Activated T-cell treated with anti-CD3 and anti-CD28 coated beads, Interleukin-2, amount 50 U/mL, for 72 hours (primary cell): ENCODE measurements at places on chromosomes 12 and 14.

DNA sequence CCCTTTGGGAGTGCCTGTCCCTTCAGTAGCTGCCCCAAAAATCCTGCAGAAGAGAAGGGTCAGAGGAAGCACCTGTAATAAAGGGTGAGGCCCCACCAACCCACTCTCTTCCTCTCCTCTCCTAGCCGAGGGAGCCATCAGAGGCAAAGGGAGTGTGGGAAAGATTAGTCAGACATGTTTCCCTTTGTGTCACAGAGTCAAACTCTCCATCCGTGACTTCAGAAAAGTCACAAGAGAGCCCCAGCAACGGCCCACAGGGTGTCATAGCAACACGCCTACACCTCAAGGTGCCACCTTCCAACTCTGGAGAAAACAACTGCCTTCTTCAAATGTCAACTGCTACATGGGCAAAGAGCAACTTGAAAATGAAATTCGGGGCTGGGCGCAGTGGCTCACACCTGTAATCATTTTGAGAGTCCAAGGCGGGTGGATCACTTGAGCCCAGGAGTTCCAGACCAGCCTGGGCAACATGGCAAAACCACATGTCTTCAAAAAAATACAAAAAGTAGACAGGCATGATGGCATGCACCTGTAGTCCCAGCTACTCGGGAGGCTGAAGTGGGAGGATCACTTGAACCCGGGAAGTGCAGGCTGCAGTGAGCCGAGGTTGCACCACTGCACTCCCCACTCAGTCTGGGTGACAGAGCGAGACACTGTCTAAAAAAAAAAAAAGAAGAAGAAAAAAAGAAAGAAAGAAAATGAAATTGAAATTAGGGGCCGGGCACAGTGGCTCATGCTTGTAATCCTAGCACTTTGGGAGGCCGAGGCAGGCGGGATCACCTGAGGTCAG is 17.7 kb upstream of the CD27 start:
- peak; percentile 91 for DNase-seq

GRCh38 chr14:94833633-94834032 is 63.7 kb upstream of the GSC start:
- no peak for DNase-seq

- DNase-seq: no peak
These were observed 58.0 kb downstream of the PAPLN start for GRCh38 chr14:73295198-73295796.

GRCh38 chr12:109735825-109736551 is 22.4 kb downstream of the FAM222A start:
- DNase-seq: no peak

DNA sequence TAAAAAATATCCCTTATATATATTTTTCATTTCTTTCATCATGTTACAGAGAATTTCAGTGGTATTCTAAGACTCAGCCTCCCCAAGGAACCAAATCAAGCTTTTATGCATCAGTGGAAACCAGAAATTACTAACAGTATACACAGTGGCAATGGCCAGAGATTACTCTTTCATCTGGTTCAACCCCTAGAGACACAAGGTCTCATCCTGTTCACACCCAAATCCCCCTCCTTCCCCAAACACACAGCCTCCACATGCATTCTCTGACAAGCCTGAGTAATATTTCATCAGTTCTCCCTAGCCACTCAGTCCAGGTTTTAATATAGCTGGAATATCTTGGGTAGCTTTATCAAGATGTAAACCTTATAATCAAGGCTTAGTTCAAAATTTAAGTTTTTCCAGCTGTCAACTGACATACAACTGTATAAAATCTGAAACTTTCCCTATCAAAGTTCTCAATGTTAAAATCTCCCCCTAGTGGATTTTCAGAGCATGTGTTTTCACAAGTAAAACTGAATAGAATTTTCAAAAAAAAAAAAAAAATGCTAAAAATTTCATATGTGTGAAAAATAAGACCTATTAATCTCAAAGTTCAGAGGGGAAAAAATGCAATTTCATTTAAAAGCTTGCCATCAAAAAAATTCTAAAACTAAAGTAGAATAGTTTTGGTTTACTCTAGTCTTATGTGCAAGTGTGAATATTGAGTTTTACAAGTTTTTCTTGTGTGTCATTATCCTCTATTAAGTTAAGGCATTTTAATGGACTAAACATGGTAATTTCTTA is 10.5 kb upstream of the SSTR1 start:
- DNase-seq: no peak

GRCh38 chr12:122184517-122184916 is 1.6 kb downstream of the LRRC43 start:
- DNase-seq: no peak

- no peak for DNase-seq
These were observed 17.7 kb upstream of the GSC start for GRCh38 chr14:94787655-94788054.

- no peak for DNase-seq
These were observed 17.7 kb downstream of the ATP2B1 start for GRCh38 chr12:89690925-89691324.

- DNase-seq: no peak
These were observed 14.1 kb downstream of the P2RX2 start for GRCh38 chr12:132632521-132633228.

GRCh38 chr14:98742001-98742400 is 530.0 kb downstream of the BCL11B start:
- DNase-seq: no peak

- DNase-seq: no peak
These were observed 13.5 kb upstream of the NRDE2 start for GRCh38 chr14:90345239-90345557.

GRCh38 chr14:36105401-36105800 is 71.1 kb downstream of the PTCSC3 start:
- DNase-seq: no peak

GRCh38 chr12:94379479-94380113 is 80.1 kb downstream of the CEP83 start:
- peak; percentile 32 for DNase-seq

DNA sequence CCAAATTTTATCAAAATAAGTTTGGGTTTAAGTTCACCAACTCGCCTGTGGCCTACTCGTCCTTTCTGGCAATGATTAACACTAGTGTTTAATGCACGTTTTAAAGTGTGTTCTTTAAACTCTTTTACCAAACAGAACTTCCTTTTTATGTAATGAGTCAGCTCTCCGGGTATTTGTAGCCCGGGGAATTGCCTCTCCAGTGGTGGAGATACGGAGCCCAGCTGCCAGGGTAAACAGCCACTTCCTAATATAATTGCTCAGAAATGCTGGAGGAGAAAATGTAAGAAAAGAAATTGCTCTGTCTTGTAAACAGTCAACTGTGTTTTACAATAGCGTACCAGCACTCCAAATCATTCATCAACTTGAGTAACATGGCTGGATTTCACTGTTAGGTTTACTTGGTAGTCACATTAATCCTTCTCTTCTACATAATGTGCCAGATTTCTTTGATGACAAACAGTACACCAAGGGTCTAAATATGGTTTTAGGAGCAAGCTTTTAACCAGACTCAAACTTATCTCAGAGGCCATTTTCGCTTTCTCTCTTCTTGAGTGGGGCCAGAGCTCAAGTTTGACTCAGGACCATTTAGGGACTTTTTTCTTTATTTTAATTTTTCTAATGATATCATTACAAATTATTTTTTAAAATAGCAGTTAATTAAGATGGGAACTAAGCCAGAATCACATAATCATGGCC is 101.2 kb upstream of the SLC38A2 start:
- no peak for DNase-seq

GRCh38 chr12:114406984-114407841 is 1.3 kb upstream of the TBX5 start:
- DNase-seq: no peak

DNA sequence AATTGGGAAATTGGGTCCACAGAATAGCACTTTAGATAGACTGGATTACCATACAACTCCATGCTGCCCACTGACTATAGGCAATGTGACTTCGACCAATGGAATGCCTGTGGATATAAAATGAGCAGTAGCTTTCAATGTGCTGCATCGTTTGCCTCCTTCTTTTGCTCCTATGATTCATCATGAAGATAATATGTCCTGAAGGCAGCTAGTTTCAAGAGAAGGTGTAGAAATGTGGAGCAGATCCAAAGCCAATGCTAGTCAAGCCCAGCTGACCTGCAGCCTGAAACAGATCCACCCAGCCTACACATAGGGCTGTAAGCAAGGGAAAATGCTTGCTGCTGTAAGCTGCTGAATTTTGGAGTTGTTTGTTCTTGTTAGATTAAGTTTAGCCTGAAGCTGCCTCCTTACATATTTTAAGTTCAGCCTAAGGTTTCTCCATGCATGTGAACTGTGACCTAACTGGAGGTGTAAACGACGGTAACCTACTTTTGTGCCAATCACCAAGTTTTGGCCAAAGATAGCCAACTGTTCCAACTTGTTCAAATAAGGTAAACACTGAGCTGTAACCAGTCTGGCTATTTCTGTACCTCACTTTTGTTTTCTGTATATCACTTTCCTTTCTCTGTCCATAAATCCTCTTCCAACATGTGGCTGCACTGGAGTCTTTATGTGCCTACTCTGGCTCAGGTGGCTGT is 169.1 kb upstream of the AVPR1A start:
- no peak for DNase-seq

DNA sequence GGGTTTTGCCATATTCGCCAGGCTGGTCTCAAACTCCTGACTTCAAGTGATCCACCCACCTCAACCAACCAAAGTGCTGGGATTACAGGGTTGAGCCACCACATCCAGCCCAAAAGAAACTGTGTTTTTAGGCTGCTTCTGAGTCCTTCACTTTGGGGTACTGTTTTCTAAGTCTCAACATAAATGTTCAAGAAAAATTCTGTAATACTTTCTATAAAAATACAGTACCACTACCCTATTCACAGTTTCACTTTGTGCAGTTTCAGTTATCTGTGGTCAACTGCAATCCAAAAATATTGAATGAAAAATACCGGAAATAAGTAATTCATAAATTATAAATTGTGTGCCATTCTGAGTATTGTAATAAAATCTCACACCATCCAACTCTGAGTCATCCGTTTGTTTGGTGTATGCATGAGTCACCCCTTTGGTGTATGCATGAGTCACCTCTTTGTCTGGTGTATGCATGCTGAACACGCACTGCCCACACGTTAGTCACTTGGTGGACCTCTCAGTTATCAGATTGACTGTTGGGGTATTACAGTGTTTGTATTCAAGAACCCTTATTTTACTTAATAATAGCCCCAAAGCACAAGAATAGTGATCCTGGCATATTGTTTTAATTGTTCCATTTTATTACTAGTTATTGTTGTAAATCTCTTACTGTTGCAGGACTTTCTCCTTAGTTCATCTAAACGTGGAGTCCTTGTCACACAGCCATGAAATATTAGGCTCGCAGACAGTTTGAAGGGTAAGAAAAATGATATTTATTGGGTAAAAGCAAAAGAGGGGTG is 190.2 kb downstream of the FSCB start:
- peak; percentile 33 for DNase-seq

GRCh38 chr14:54058505-54058904 is 101.9 kb upstream of the BMP4 start:
- no peak for DNase-seq

- peak; percentile 87 for DNase-seq
These were observed 895 bp upstream of the CCDC88C start for GRCh38 chr14:91418387-91419043.

GRCh38 chr12:18257251-18257650 is 4.1 kb upstream of the PIK3C2G start:
- no peak for DNase-seq

DNA sequence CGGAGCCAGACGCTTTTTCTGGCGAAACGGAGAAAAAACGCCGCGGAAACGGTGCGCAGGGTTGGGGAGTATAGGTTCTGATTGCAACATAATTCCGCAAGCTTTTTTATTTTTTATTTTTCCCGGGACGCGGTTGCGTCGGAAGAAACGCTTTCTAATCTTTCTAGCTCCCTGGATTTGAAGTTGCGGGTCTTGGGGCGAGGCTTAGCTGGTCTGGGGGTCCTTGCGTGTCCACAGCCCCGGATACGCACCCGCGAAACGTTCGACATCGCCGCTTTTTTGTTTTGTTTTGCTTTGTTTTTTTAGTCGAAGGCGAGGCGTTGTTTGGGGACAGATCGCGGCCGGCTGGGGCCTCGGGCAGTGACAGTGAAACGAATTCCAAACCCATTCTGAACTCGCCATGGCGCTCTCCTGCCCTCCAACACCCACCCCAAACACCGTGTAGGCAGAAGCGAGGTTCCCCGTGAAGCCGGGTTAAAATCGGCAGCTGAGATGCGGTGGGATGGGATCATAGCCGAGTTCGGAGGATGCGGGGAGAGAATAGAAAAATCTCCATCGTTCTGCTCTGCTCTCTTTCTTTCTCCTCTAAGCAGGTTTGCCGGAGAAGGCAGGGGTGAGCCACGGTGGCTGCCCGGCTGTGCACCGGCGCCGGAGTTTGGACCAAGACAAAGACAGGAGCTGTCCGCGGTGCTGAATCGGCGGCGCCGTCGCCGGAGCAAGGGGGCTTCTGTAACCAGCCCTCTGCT is 8.1 kb upstream of the LHX5 start:
- DNase-seq: peak; percentile 40

GRCh38 chr12:23927907-23928306 is 21.6 kb downstream of the SOX5 start:
- no peak for DNase-seq

GRCh38 chr12:15720295-15720694 is 68.9 kb downstream of the EPS8 start:
- no peak for DNase-seq

DNA sequence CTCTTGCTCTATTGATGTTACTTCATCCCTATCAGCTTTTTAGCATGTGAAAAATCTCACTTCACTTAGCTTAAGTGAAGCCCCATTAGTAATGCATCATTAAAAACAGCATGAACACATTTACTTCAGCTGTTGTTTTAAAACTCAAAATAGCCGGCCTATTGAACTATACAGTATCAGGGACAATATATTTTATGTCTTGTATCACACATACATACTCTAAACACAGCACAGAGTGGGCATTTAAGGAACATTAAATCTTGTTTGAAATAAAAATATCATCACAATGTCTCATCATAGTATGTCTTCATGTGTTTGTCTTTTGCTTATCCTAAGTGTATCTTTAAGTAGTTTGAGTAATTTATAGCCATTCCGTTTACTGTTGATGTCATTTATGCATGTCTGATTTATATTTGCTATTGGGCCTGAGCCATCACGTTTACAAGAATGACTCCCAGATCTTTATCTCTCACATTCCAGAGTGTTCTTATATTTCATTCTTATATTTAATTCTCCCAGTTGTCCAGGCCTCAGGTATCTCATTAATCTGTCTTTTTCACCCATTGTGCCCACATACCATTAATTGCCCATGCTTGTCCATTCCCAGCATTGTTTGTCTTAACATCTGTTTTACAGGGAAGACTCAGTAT is 57.5 kb downstream of the ARHGAP5 start:
- no peak for DNase-seq

- no peak for DNase-seq
These were observed 153.1 kb downstream of the HMGA2 start for GRCh38 chr12:65977384-65977783.

DNA sequence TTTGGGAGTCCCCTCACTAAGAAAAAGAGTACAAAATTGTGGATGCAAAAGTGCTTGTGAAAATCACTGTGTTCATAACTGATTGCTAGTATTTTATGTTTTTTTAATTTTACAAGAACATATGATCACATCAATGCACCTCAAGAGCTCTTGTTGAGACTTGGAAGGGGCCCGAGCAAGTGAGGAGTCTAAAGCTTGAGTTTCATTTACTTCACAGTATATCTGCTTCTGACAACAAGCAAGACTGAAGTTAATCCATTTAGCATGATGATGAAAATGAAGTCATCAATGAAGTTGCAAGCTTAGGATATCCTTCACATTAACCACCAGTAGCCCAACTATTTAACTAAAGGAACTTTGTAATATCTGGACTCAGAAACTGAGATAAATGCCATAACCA is 182.5 kb upstream of the DIO2 start:
- DNase-seq: no peak

- DNase-seq: no peak
These were observed 3.5 kb downstream of the RDH12 start for GRCh38 chr14:67705211-67705610.

GRCh38 chr12:72024613-72025012 is 86.0 kb downstream of the TPH2 start:
- DNase-seq: no peak
